ENCODE measurements at places on chromosomes 4 and X.
A peak's percentile ranks its signal among the peaks of the same experiment; 100 is the strongest.

DNA sequence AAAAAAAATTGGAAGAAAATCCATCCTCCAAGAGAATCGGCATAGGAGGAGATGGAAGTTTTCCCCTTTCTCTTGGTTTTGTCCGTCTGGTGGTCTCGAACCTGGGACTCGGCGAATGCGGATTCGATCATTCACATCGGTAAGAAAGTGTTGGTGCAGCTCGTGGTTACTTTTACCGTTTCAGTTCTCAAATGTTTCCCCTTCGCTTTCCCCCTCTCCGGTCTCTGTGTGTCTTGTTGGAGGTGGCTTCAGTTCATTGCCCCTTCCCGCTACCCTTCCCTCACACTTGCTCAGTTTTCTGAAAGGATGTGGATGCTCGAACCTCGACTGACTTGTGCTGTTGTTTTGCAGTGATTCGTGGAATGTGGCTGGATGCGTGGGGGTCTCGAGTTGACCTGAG lies 840 bp downstream of the GRID2 start:
- no peak for DNase-seq

DNA sequence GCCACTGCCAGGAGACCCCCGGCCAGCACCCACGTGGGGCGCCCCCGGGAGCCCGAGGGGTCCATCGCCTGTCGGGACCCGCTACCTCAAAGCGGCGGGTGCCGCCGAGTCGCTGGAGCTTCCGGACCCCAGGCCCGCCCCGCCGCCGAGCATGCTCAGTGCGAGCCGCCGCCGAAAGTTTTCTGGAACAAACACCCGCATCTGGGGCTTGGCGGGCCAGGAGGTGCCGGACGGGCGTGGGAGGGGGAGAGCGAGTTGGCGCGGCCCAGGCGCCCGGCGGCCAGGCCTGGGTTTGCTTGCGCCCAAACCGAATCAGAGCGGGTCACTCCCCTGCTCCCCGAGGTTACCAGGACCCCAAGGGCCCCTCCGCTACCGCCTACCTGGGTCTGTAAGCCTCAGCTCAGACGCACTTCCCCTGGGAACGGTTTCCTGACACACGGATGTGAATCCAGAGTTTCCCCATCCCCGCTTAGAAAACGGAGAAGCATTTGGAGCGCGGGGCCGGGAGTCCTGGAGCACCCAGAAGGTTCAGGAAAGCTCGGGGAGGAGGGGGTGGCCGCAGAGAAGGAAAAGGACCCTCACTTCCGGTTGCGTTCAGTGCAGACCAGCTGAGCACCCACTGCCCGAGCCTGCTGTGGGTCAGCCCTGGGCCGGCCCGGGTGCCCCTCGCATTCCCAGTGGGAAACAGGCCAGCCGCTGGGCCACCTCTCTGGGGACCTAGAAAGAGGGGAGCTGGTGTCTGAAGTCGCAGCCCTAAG lies at the start of gene EVC2:
Gene EVC2, minus strand, starts transcription at position 111 of the 758 bp plus-strand sequence. Its CDS starts 46 bp downstream, at position 65.
- DNase-seq, result peak; percentile 26

GRCh38 chrX:38379088-38379487 lies 26.7 kb downstream of the OTC start:
- DNase-seq, result no peak

GRCh38 chr4:86816501-86817273 lies 32.5 kb downstream of the SLC10A6 start:
- DNase-seq, result no peak

DNA sequence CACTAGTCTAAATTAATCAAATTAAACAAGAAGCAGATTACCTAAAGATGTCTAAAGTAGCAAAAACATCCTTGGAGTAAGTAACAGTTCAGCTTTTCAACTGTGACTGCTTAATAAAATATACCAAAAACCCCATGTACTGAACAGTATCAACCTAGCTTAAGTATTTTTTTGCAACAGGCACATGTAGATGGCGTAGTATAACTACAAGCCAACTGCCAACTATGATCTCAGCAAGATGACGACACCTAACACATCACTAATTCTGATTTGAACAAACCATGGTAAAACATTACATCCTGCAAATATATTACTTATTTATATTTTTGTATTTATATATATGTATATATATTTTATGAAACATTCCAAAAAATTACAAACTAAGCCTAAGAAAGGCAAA lies 24.5 kb downstream of the DHX15 start:
- DNase-seq, result no peak

- DNase-seq, result no peak
Measured at GRCh38 chr4:108029731-108030130, 40.0 kb downstream of the HADH start.

DNA sequence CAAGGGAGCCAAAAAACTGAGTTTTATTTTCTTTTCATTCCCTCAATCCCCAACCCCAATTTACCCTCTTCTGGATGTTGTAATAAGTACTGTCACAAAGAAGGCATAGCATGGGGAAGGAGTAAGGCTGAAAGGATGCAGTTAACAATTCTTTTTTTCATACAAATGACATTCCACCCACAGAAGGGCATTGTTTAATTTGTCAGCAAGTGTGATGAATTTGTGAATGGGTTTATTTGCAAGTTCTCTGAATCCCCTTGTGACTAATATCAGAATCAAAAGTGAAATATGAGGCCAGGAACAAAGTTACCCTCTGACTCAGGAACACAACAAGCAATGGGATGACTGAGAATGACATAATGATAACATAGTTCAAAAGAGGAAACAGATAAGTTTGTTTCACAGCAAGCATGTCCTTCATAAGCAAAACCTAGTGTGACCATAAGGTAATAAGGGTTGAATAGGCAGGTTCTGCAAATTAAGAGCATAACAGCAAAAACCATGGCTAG lies 2.1 kb downstream of the GEMIN8 start:
- no peak for DNase-seq

DNA sequence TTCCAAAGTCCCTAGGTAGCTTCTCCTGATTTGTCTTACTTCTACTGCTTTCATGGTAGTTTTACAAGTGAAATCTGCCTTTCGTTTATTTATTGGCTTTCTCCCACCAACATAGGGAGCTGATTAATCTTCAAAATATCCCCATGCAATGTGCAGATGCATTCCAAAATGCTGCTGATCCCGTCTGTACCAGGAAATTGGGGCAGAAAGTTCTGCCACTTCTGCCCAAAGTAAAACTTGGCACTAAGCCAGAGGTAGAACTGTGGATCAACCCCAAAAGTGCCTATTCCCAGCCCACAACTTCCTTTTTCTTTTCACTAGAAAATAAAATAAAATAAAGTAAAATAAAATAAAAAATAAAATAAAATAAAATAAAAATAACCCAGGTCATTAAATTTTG lies 47.3 kb upstream of the PPARGC1A start:
- no peak for DNase-seq

DNA sequence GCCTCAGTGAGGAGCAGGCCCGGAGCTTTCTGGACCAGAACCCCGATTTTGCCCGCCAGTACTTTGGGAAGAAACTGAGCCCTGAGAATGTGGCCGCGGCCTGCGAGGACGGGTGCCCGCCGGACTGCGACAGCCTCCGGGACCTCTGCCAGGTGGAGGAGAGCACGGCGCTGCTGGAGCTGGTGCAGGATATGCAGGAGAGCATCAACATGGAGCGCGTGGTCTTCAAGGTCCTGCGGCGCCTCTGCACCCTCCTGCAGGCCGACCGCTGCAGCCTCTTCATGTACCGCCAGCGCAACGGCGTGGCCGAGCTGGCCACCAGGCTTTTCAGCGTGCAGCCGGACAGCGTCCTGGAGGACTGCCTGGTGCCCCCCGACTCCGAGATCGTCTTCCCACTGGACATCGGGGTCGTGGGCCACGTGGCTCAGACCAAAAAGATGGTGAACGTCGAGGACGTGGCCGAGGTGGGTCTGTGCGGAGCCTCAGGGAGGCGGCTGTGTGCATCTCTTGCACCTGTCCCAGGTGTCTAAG lies 323 bp downstream of the PDE6B start:
- no peak for DNase-seq

DNA sequence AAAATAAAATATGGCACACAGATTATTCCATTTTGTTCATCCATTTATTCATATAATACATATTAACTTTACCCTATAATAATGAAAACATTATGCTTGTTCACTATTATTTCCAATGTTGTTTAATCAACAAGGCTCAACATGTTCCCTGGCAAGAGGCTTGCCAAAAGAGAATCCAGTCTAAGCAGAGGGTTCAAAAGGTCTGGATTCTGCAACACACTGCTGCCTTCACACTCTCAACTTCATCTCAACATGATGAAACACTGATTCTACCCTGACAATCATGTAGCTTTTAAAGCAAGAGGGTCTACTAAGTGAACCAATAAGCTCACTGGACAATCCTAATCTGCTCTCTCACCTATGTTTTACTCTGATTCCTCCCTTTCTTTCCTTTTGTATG lies 101.1 kb downstream of the MID1 start:
- no peak for DNase-seq

- DNase-seq, result no peak
Measured at GRCh38 chr4:72357908-72358307, 211.1 kb downstream of the ADAMTS3 start.

DNA sequence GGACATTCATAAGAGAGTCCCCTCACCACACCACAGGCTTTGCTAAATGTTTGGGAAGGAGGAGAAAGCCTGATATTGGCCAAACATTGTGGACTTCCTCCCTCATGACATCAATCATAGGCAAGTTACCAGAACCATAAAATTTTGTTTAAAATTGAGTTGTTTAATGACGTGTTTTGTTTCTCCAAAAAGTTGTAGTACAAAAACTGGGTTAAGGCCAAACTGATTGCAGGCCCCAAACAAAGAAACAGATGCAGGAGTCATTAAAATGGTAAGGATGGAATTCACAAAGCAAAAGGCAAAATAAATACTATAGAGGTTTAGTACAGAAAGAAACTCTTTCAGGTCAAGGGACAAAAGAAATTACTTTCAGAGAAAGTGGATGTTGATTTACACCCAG lies 3.9 kb upstream of the ODAM start:
- no peak for DNase-seq

- DNase-seq, result no peak
Measured at GRCh38 chr4:172630280-172630679, 538.3 kb upstream of the GALNT7 start.

DNA sequence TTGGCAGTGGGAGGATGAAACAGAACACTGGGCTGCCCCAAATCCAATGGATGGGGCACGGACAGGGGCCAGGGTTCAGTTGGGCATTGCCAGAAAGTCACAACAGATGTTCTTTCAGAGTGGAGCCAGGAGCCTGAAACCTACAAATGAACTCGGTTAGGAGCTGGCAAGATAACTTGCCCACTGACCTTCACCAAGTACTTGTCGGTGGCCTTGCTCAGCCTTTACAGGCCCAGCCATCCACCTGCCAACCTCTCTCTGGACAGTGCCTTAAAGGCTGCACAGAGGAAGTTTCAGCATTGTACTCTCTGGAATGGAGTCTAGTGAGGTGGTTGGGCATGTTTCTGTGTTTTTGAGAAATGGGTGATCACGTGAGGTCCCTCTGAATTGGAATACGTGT lies 87.1 kb upstream of the USP9X start:
- DNase-seq, result no peak

DNA sequence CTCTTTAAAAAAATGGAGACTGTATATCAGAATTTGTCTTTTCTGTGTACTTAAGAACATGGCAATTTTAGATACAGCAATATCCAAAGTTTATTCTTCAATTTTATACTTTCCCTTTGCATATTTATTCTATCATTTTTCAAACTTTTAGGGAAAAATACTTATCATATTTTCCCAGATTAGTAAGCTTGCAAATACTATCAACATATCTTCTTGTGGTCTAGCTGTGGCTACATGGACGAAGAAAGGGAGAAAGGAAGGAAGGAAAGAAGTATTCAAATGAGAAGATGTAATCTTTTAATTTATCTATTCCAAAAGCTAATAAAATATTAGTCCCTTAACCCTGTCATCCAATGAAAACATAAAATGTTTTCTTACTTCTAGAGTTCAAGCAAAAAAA lies 797.8 kb upstream of the GALNTL6 start:
- no peak for DNase-seq

- no peak for DNase-seq
Measured at GRCh38 chr4:6395466-6396228, 76.8 kb downstream of the PPP2R2C start.

GRCh38 chr4:79850626-79851025 lies 222.4 kb downstream of the ANTXR2 start:
- DNase-seq, result no peak

DNA sequence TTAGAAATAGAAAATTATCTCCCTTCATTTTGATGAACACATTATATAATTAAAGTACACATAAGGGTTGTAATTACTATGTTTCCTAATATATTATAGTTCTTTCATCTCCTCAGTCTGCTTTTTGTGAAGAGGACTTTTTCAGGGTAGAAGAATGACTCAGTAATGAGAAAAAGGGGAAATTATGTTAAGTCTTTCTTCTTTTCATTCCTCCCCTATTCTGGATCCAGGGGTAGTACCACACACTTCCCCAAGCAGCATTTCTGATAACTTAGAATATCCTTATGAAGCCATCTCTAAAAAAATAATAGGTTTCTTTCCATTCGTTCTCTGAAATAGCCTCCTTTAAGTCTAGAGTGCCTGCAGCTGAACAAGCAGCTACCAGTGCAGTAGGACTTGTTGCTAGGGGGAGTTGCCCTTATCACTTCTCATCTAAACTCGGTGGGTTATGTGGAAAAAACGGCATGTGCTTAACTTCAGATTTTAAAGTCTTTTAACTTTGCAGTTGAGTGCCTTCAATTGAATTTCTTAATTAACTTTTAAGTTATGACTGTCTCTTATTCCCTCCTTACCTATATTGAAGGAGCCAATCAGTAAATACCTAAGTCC lies 184.8 kb downstream of the ARHGAP24 start:
- DNase-seq, result no peak

DNA sequence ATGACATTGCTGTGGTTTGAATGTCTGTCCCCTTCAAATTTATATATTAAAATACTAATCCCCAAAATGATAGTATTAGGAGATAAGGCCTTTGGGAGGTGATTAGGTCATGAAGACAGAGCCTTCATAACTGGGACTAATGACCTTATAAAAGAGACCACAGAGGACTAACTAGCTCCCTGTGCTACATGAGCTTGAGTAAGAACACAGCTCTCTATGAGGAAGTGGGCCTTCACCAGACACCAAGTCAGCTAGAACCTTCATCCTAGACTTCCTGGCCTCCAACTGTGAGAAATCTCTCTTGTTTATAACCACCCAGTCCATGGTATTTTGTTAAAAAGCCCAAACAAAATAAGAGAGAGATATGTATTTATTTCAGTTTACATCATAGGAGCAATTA lies 242.2 kb upstream of the CTSO start:
- no peak for DNase-seq

DNA sequence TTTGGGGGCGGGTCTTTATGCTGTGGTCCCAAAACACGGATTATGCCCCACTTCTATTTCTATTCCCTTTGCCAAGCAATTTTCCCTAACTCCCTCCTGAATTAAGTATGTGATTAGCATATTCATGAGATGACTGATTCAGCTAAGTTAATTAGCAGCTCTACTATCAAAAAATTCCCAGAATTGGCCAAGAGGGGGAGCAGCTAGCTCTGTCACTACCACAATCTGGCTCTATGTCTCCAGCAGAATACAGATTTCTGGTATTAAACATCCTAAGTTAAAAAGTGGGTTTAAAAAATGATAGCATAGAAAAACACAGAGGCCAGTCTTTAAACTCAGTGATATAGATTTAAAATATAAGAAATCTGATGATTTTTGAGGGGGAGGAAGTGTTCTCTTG lies 80.3 kb downstream of the GPC4 start:
- DNase-seq, result peak; percentile 2

- DNase-seq, result no peak
Measured at GRCh38 chr4:87077914-87078585, 142.4 kb downstream of the KLHL8 start.

- DNase-seq, result no peak
Measured at GRCh38 chr4:146776691-146777090, 138.0 kb downstream of the POU4F2 start.

- DNase-seq, result no peak
Measured at GRCh38 chr4:113884655-113885054, 94.8 kb downstream of the ARSJ start.

- DNase-seq, result no peak
Measured at GRCh38 chr4:17276776-17277175, 235.1 kb downstream of the QDPR start.

Data from activated CD4-positive, alpha-beta T cell treated with anti-CD3 and anti-CD28 coated beads for 48 hours (primary cell).